T-helper 17 cell (primary cell): ENCODE measurements at places on chromosomes 6 and 20.

GRCh38 chr6:7518877-7519276 lies 22.6 kb upstream of the DSP start:
- DNase-seq = no peak

GRCh38 chr6:157881342-157881741 lies 58.3 kb downstream of the SNX9 start:
- no peak for DNase-seq

- DNase-seq = peak; percentile 18
These were observed 548 bp downstream of the AGPAT4 start for GRCh38 chr6:161273274-161273751.

GRCh38 chr6:139364302-139364981 lies 10.0 kb downstream of the CITED2 start:
- no peak for DNase-seq

GRCh38 chr6:47308552-47309290 lies 984 bp downstream of the TNFRSF21 start:
- no peak for DNase-seq

GRCh38 chr6:20577173-20577688 lies 43.0 kb downstream of the CDKAL1 start:
- no peak for DNase-seq

GRCh38 chr6:21386744-21387143 lies 206.8 kb upstream of the SOX4 start:
- no peak for DNase-seq

DNA sequence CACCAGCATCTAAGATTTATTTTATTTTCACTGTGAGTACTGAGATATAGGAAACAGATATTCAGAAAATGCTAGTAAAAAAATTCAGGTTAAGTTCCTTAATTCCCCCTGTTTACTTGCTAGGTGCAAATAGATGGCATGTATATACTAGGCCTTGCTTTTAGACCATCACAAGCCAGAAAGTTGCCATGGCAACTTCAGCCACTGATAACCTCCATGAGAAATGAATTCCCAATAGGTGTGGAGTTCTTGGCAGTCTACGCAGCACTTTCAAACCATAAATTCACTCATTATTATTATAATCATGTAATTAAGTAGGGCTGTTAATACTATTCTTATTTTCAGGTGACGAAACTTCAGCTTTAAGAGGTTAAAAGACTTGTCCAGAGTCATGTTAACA lies 251.6 kb upstream of the TFAP2D start:
- no peak for DNase-seq

DNA sequence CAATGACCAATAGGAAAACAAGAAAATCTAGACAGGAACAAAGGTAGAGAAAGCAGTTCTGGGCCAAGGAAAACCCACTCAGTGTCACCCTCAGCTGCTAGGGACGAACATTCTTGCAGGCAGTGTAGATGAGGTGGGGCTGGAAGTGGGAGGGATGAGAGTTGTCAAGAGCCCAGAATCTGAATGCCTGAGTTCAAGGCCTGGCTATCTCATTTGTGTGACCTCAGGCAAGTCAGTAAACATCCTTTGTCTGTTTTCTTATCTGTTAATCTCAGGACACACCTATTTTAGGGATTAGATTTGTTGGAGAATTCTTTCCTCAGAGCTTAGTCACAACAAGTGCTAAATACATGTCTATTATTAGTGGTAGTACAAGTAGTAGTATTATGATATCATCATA lies 50.9 kb upstream of the KIF16B start:
- no peak for DNase-seq

DNA sequence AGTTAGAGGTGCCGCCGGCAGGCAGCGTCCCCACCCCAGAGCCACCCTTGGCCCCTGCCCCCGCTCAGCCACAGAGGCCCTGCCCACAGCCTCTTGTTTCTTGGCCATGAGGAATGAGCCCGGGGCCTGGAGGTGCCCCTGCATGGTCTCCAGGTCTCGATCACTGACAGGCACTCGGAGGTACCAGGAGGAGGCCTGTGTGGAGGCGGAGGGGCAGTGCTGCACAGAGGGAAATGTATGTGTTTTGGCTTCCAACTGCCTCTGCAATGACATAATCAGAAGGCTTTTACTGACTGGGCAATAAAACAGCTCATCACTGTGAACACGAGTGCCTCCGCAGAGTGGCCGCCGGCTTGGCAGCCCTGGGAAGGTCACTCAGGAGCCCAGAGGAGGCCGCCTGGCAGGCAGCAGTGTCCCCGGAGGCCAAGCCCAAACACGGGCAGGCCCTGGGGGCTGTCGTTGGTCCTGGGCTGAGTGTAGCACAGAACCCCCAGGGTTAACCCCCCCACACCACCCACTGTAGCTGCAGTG lies 61.1 kb upstream of the GATA5 start:
- no peak for DNase-seq

DNA sequence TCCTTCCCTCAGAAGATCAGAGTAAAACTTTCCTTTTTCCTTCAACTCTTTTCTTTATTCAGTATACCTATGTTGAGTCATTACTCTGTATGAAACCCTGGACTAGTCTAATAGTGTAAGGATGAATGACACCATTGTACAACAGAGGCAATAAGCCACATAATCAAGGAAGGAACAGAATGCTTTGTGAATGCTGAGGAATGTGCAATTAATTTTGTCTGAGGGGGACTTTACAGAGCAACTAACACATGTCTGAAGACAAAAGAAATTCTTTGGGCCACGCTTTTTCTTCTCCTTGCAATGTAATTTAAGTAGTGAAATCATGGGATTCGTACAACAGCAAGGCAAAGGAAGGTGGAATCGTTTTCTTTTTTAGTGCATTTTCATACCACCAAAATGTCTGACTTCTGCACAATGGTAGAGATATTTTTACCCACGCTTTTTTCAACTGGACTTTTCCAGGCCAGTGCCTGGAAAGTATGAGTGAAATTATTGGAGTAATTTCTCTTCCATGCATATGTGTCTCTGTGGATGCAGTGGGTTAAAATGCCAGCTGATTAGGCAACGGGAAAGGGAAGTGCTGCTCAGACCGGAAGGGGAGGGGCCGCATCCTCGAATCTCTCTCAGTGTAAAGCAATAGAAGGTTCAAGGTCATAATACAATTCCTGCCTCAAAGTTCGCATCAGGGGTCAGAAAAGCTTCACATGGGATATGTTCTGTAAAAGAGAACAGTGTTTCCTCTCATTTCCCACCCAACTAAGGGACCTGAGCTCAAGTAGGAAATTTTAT lies 89.9 kb upstream of the MTHFD1L start:
- DNase-seq = no peak

GRCh38 chr20:60326821-60327220 lies 368.6 kb downstream of the CDH26 start:
- DNase-seq = no peak

DNA sequence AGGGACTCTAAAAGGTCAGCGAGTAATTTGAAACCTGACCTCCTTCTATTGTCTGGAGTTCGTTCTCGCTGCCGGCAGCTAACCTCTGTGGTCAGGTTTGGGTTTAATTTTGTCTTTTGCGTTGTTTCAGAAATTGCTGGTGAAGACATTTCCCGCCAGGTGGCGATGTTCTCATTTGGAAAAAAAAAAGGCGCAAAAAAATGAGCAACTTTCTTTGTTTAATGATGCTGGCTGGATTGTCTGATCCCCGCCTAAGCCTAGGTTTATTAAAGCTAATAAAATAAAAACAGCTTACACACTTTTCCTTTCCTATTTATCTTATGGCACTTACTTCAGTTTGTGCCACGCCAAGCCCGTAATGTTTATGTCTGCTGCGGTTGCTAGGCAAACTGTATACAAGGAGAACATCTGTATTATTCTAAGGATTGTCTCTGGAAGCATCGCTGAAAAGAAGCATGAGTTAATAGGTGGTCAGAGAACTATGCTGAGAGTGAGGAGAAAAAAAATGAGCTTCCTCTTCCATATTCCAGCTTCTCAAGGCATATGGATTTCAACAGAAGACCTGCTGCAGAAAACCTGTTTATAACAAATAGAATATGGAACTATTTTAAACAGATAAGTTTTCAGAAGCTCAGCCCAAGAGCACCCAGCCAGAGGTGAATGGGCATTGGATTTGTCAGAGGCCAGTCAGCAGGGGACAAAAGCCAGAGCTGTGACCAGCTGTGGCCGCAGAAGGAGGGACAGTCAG lies 205.7 kb downstream of the DOK5 start:
- no peak for DNase-seq

DNA sequence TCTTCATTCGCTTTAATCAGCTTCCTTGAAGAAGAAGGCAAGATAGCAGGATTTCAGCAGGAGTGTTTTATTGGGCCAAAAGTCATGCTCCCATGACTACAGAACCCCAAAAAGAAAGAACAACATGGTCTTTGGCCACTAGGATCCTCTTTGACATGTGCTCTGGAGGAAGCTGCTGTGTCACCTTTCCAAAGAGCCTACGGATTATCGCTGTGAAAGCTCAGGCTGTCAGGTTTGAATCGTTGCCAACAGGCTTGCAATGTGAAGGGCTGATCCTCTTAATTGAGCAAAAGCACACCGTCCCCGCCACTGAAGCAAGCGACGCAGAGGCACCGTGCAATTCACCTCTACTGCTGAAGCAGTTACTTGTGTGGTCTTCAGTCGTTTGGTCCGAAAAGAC lies 29.0 kb downstream of the MYLIP start:
- no peak for DNase-seq

- DNase-seq = no peak
These were observed 69.5 kb downstream of the BCAS1 start for GRCh38 chr20:54000914-54001313.

GRCh38 chr6:16103722-16104121 lies 25.2 kb upstream of the MYLIP start:
- no peak for DNase-seq

DNA sequence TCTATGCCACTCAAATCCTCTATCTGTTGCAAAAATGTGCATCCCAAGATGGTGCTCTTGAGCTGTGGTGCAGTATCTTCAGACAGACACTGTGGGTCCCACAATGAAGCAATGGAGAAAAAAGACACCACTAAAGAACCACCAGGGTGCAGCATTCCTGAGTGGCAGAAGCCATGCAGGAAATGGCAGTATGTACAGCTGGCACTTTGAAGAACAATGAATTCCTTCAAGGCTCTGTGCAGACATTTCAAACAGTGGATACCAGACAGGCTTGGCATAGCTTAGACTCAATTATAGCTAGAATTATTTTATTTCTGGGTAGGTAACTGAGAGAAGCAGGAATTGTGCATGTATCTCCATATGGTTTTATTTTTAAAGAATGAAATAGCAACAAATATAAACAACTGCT lies 24.0 kb upstream of the HDAC2 start:
- DNase-seq = peak; percentile 13

- no peak for DNase-seq
These were observed 37.6 kb downstream of the ANKS1A start for GRCh38 chr6:34926655-34927054.

DNA sequence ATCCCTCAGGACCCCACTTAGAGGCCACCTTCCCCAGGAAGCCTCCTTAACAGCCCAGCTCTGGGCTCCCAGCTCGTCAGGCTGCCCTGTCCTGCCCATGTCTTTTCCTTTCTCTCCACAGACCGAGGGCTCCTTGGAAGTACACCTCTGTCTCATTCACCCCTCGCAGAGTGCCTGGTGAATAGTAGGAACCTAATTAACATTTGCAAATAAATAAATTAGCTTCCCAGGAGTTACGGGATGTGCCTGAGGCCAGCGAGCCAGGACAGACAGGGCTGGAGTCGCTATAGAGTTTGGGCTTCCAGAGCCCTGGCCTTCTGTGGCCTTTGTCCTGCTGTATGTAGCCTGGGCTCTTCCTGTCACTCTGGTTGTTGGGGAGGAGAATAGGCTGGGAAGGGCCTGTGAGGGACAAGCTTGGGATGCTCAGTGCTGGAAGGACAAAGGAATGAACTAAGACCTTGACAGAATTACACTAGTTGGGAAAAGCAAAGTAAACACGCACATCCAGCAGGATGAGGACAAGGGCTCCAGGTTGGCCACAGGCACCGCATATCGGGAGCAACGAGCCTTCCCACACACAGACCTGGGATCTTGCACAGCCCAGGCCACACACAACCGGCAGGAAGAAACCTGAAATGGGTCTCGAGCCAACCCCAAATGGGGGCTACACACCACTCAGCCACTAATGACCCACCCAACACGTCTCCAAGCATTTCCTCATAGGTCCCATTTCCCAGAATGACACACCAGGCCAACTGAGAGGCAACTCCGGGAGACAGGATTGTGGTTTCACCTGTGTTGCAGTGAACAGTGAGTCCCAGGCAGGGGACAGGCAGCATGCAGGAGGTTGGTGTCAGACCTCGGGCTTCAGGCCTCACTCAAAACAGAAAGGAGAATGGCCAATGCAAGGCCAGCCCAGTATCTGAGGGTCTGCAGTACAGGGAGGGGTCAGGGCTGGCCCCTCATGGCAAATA lies 9.7 kb downstream of the MAP1LC3A start:
- DNase-seq = no peak

DNA sequence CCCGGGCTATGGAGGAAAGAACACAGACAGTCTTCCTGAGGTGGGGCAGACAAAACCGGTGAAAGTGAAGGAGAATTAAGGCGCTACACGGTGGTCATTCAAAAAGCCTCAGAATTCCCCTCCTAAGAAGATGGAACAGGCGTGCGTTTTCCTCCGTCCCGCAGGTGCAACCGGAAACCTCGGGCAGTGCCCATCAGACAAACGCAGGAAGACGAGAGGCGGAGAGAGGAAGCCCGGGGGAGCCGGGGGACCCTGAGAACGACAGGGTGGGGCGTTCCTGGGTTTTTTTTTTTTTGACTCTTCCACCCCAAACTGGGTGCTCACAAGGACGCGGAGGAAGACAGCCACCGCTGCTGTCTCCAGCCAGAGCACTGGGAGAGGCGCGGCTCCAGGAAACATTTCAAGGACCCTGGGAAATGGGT lies 25.4 kb downstream of the TTLL2 start:
- DNase-seq = no peak

DNA sequence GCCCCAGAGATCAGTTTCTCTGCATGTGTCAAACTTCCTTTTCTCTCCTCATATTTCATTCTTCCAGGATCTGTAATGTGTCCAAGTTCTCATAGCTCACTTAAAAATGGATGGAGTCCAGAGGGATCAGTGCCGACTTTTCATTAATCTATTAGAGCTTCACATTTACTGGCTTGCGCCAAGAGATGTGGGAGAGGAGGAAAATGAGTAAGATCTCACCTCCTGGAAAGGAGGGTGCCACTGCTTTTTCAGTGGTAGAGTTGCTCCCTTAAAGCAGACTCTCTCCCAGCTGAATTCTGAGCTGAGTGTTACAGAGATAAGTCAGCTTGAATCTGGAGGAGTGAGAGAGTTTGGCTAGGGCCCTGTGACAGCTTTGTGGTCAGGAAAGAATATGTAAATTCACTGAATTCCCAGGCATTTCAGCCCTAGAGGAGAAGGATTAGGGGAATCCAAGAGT lies 175.9 kb downstream of the SOX4 start:
- DNase-seq = no peak

DNA sequence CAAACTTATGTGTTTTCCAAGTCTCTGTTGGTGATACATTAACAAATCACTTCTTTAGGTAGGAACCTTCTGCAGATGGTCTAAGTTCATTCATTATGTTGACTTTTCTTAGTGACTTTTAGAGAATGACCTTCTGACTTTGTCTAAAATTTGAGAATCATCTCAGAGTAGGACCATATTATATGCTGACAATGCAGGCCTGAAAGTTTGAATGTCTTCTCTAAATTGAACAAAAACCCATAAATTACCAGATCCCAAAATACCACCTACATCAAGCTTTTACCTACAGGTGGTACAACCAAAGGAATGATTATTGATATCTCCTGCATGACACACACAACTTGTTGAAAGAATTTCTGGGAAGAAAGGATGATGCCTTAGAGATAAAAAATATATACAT lies 191.5 kb downstream of the SOD2 start:
- no peak for DNase-seq

GRCh38 chr6:3139090-3139903 lies 18.0 kb downstream of the TUBB2A start:
- no peak for DNase-seq

- no peak for DNase-seq
These were observed 2.5 kb downstream of the MYLK4 start for GRCh38 chr6:2748183-2748582.
